H7 (cell line): ENCODE measurements at places on chromosomes 7 and 10. TPM values are rescaled to one million over a fixed set of nuclear protein-coding genes. Genes with fewer than 3 reads are reported as not detected.
A peak's percentile ranks its signal among the peaks of the same experiment; 100 is the strongest.

DNA sequence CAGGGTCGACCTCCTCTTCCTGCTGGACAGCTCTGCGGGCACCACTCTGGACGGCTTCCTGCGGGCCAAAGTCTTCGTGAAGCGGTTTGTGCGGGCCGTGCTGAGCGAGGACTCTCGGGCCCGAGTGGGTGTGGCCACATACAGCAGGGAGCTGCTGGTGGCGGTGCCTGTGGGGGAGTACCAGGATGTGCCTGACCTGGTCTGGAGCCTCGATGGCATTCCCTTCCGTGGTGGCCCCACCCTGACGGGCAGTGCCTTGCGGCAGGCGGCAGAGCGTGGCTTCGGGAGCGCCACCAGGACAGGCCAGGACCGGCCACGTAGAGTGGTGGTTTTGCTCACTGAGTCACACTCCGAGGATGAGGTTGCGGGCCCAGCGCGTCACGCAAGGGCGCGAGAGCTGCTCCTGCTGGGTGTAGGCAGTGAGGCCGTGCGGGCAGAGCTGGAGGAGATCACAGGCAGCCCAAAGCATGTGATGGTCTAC, 46.9 kb downstream of the VWA2 start:
- DNase-seq = peak; percentile 54

GRCh38 chr7:107579885-107580715, at the start of gene BCAP29:
TSS of gene BCAP29 (plus strand) at chr7:107580246. CDS start at chr7:107580773, 527 bp downstream.
- peak; percentile 85 for DNase-seq

- DNase-seq = no peak
Observed at GRCh38 chr7:48096273-48096672, 7.2 kb downstream of the UPP1 start.

DNA sequence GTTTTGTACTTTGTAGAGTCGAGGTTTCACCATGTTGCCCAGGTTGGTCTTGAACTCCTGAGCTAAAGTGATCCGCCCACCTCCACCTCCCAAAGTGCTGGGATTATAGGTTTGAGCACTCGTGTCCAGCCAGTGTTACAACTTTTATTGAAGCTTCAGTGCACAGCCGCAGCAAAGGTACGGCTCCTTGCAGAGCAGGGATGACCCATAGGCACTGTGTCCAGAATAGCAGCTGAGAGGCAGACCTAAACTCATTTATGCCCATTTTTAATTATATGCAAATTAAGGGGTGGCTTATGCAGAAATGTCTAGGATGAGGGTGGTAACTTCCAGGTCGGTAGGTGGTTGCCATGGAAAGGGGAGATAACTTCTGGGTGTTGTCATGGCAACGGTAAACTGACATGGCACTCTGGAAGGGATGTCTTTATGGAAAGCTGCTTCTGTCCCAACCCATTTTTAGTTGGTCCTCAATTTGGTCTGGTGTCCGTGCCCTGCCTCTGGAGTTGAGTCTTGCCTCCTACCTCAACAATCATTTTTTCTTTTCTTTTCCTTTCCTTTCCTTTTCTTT, 22.7 kb downstream of the NYAP1 start:
- no peak for DNase-seq

- DNase-seq = no peak
Observed at GRCh38 chr10:117412469-117413010, 37.3 kb upstream of the PDZD8 start.

GRCh38 chr10:36017137-36017536, 375.0 kb upstream of the FZD8 start:
- DNase-seq = no peak

Gene GCC1
- 8.9 and 9.6 TPM in 2 replicates for total RNA-seq

GRCh38 chr10:57689596-57690297, 577.9 kb downstream of the IPMK start:
- DNase-seq = no peak

Gene CNNM1
- 0.52 and 0.66 TPM in 2 replicates for total RNA-seq

Gene MTPN
- total RNA-seq = 70.0 and 70.4 TPM in 2 replicates

GRCh38 chr7:3747467-3747866, 446.4 kb downstream of the SDK1 start:
- DNase-seq = no peak

DNA sequence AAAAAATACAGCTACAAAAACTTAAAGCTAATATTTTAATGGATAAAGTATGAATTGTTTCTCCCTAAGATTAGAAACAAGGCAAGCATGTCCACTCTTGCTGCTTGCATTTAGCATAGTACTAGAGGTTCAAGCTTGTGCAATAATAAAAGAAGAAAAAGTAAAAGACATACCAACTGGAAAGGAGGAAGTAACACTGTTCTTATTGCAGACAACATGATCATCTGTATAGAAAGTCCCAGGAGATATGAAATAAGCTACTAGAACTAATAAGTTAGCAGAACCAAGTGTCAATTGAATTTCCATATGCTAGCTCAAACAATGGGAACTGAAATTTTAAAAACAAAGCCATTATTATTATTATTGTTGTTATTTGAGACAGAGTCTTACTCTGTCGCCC, 20.0 kb upstream of the RABGEF1 start:
- DNase-seq = no peak

GRCh38 chr7:143492799-143493739, 15.4 kb downstream of the TAS2R41 start:
- no peak for DNase-seq
